ENCODE measurements at places on chromosomes 1 and 21. TPM values are rescaled to one million over a fixed set of nuclear protein-coding genes. Genes with fewer than 3 reads are reported as not detected.
A peak's percentile ranks its signal among the peaks of the same experiment; 100 is the strongest.

GRCh38 chr1:89936694-89937093 is 58.2 kb upstream of the ZNF326 start:
- H3K27me3 ChIP-seq: no peaks in the 10 kb centered on the region
- H3K36me3 ChIP-seq: peaks cover 38% of the 10 kb centered on the region
- H3K27ac ChIP-seq: no peak overlapping the region
- DNase-seq: no peak
- no peak overlapping the region for H3K4me3 ChIP-seq

DNA sequence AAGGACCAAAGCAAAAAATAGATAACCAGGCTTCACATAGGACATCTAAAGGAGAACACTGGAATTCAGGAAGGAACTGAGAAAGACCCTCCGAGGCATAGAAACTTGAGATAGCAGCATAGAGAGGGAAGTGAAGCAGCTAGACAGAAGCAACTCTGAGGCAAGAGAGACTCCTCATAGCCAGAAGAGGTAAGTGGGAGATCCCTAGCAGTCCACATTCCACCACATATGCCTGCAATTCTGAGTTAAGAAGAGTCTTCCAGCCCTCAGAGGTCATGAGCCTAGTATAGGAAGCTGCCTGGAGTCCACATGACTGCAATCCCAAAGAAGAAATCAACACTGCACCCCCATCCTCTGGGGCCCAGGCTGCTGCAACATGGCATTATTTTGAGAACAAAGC is 13.9 kb upstream of the FGGY start:
- no peaks in the 10 kb centered on the region for H3K36me3 ChIP-seq
- peaks cover 6% of the 10 kb centered on the region for H3K4me1 ChIP-seq
- no peak overlapping the region for H3K27ac ChIP-seq
- H3K27me3 ChIP-seq: peaks cover 2% of the 10 kb centered on the region
- DNase-seq: no peak

GRCh38 chr1:17799642-17800041 is 44.5 kb downstream of the ACTL8 start:
- H3K27ac ChIP-seq: no peak overlapping the region
- H3K36me3 ChIP-seq: no peaks in the 10 kb centered on the region
- DNase-seq: no peak

DNA sequence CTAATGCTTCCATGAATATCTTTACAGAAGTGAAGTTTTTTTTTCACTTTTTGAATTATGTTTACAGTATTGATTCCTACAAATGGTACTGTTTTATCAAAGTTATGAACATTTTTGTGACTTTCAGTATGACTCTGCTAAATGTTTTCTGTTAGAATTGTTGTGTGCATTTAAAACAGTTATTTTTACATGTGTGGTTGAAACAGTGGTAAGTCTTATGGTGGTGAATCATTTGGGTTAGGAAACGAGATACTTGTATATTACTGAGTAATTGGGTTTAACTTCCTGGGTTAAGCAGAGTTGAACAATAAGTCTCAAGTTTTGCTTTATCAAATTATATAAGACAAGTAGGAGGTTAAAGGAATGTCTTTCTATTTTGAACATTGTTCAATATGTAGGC is 66.8 kb downstream of the VPS13D start:
- H3K36me3 ChIP-seq: peaks cover 22% of the 10 kb centered on the region
- no peaks in the 10 kb centered on the region for H3K27me3 ChIP-seq
- H3K4me3 ChIP-seq: no peak overlapping the region
- peak overlapping the region; percentile 74 for H3K27ac ChIP-seq
- DNase-seq: no peak

The ESRRG gene
- not detected for total RNA-seq
